ENCODE measurements at places on chromosomes 11 and 22.
A peak's percentile ranks its signal among the peaks of the same experiment; 100 is the strongest.

DNA sequence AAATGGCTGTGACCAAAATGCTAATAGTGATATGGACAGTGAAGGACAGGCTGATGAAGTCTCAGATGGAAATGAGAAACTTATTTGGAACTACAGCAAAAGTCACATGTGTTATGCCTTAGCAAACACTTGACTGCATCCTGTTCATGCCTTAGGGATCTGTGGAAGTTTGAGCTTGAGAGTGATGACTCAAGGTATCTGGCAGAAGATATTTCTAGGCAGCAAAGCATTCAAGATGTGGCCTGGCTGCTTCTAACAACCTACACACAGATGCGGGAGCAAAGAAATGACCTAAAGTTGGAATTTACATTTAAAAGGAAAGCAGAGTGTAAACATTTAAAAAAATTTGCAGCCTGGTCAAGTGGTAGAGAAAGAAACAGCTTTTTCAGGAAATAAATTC is 28.1 kb upstream of the CD81 start:
- DNase-seq = no peak

DNA sequence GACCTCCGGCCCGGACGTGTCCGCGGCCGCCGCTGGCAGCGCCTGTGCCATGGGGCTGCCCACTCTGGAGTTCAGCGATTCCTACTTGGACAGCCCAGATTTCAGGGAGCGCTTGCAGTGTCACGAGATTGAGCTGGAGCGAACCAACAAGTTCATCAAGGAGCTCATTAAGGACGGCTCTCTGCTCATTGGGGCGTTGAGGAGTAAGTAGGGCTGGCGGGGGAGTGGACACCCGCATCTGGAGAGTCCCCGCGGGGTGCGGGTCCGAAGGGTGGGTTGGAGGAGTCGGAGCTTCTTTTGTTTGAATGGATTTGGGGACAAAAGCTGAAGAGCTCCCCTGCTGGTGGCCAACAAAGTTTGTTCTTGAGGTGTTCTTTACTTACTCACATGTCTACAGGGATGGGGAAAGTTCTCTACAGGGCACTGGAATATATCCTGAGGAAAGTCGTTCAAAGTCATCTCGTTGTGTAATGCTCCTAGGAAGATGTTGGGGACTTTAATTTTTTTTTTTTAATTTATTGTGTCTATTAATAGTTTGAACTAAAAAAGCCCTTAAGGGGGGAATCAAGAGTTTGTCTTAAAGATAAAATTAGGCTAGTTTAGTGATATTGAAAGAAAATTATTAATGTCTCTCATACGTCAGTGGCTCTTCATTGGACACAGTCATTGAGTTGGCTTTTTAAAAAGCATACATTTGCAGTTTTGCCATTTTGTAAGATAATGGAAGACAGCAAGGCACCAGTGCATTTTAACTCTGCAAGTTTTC is 725 bp downstream of the ARHGAP42 start:
- DNase-seq = peak; percentile 72

DNA sequence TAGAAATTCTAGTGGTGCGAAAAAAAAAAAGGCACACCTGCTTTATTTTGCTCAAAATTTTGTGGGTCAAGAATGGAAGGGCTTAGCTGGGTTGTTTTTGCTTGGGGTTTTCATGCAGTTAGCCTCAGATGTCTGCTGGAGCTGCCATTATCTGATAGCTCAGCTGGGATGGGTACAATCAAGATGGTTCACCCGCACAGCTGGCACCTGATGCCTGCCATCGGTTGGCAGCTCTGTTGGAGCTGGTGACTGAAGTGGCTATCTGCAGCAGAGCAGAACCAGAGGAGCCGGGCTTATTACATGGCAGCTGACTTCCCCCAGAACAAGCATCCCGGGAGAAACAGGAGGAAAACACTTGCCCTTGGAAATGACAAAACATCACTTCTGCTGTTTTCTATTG is 12.1 kb upstream of the ELFN2 start:
- no peak for DNase-seq

- DNase-seq = no peak
Measured at GRCh38 chr11:100994966-100995365, 134.6 kb downstream of the PGR start.

DNA sequence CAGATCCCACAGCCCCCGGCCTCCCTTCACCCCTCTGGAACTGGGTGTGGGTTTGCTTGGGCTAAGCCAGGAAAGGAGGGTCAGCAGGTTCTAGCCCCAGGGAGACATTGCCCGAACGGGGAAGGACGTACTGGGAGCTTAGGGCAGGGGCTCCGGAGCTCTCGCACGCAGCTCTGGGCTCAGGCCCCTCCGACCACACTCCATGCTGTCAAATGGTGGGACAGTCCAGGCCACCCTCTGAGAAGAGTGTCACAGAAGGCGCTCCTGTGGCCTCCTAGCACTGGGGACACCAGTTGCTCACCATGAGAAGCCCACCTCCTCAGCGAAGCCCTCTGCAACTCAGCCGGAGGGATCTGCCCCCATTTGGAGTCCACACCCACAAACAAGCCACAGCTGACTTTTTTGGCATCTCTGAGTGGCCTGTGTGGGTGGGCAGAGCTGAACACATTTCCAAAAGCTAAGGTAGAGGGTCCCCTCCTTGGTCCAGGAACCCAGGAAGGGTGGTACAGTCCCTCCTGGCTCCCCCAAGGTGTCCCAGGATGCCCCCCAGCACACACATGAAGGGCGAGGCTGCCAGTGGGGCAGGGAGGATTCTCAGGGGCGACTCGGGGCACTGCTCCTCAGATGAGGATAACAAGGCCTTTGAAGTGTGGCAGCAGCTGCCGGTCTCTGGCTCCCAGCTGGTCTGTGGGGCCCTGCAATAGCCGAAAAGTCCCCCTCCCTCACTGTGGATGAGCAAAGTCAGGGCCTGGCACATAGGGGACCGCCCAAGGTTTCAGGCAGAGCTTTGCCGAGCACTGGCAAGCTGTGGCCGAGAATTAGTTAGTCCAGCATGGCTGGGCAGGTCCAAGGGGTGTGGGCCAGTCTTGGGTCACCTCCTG is 13.0 kb upstream of the TEF start:
- DNase-seq = no peak

- DNase-seq = no peak
Measured at GRCh38 chr22:36528341-36528740, 625 bp downstream of the EIF3D start.

DNA sequence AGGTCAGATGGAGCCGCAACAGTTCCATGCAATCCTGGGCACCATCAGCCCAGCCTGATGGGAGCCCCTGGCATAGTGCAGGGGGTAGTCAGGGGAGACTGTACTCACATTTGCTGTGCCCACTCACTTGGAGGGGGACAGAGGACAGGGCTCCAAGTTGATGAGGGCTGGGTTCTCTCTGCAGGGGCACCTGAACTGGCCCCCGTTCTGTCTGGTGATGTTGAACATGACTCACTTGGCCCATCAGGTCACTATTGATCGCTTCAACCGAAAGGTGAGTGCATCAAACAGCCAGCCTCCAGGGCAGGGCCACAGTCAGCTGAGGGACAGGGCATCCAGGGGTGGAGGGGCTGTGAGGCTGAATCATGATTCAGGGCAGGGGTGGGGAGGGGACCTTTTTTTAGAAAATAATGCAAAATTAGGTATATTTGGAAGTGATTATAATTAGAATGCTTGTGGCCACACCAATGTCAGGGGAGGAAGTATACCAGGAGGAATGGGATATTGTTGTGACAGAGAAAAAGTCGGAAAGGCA is 66.4 kb downstream of the OTOG start:
- DNase-seq = no peak

GRCh38 chr11:4454021-4454420 is 4.9 kb downstream of the OR52K2 start:
- no peak for DNase-seq

- DNase-seq = no peak
Measured at GRCh38 chr22:27499121-27499520, 302.4 kb downstream of the MN1 start.

- no peak for DNase-seq
Measured at GRCh38 chr22:35219012-35219411, 38.3 kb upstream of the HMGXB4 start.

DNA sequence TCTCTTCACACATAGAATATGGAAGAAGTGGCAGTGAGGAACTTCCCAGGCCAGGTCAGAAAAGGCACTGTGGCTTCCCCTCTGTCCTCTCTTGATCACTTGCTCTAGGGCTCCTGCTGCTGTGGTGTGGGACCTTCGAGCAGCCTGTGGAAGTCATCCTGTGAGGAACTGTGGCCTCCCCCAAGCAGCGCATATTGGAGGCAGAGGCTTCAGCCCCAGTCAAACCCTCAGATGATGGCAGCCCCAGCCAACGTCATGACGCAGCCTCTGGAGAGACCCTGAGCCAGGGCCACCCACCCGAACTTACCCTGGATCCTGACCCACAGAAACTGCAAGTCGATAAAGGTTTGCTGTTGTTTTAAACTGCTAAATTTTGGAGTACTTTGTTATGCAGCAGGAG is 444.9 kb downstream of the TBC1D22A start:
- peak; percentile 57 for DNase-seq

GRCh38 chr11:75677909-75678308 is 9.1 kb upstream of the MAP6 start:
- no peak for DNase-seq

DNA sequence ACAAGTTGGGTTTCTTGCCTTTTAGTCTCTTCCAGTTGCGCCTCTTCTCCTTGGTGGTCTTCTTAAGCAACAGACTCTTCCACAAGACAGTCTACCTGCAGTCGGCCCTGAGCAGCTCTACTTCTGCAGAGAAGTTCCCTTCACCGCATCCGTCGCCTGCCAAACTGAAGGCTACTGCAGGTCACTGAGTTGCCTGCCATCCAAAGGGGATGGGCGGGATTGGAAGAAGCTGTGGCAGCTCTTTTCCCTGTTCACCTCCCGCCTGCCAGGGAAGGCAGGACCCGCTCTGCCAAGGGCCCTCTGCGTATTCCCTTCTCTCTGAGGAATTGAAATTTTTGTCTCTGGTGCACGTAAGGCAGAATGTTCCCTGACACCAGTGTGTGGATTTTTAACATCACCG is 9.2 kb upstream of the STT3A start:
- no peak for DNase-seq

All from sigmoid colon (tissue), 7 donors.